Astrocyte of the hippocampus (primary cell): ENCODE measurements at places on chromosomes 2 and 18.

- DNase-seq: no peak
These were observed 10.4 kb downstream of the TXNL1 start for GRCh38 chr18:56627991-56628390.

GRCh38 chr2:26723991-26724750 lies 31.6 kb downstream of the KCNK3 start:
- peak; percentile 69 for DNase-seq

DNA sequence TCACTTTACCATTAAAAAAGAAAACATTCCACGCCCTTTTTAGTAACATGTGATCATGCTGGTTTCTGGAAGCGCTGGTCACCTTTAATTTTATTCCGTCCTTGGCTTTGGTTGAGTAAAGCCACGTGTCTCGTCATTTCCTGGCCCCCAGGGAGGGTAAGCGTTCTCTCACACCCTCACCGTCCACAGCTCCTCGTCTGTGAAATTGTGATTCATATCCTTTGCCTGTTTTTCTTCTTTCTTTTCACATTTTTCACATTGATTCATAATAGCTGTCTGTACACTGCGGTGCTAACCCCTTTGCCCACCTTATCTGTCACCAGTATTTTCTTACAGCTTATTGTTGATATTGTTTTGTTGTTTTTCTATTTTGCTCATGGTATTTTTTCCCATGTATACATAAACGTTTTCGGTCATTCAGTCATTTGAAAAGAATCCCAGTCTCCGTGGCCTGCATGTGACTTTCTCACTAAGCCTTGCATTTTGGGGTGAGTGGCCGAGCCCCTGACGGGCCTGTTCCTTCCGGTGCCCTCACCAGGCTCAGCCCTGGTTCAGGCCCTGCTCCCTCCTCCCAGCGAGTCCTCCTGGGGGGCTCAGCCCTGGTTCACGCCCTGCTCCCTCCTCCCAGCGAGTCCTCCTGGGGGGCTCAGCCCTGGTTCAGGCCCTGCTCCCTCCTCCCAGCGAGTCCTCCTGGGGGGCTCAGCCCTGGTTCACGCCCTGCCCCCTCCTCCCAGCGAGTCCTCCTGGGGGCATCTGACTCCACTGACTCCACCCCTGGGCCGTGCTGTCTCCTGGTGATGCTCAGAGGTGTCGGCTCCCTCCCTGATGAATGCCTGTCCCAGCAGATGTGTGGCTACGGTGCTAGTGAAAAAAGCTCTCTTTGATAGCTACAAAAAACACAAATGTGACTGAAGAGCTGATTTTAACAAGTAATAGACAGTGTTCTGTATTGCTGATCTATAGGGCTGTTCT lies 249.7 kb upstream of the PXDN start:
- DNase-seq: peak; percentile 79

DNA sequence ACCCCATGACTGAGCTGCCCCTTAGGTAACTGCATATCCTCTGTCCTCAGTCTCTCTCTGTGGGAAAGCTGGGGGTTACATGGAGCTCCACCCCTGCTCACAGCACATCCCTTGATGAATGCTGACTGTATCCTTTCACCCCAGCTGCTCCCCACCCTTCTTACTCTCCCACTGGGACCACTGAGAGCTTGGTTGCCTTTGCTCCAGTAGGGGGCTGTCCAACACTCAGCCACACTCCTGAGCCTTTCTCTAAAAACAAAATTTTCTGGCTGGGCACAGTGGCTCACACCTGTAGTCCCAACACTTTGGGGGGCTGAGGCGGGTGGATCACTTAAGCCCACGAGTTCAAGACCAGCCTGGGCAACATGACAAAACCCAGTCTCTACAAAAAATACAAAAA lies 89.2 kb upstream of the MSH2 start:
- DNase-seq: no peak

- DNase-seq: no peak
These were observed 34.5 kb downstream of the LRRFIP1 start for GRCh38 chr2:237661799-237662328.
